CD4-positive, alpha-beta T cell treated with Interleukin-4 for 4 hours (primary cell): ENCODE measurements at places on chromosomes 4 and X.

DNA sequence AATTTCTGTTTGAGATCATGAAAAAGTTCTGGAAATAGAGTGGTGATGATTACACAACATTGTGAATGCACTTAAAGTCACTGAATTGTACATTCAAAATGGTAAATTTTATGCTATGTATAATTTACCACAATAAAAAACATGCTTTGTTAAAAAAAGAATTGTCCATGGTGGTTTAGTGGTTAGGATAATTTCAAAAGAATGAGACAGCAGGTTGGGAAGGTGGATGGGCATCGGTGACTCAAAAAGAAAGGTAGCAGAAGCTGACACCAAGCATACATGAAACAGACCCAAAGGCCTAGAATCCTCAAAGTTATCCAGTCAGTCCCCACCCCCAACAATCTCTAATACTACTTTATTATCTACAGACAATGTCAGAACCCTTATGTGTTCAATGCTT, 91.1 kb downstream of the MSN start:
- no peak for DNase-seq

DNA sequence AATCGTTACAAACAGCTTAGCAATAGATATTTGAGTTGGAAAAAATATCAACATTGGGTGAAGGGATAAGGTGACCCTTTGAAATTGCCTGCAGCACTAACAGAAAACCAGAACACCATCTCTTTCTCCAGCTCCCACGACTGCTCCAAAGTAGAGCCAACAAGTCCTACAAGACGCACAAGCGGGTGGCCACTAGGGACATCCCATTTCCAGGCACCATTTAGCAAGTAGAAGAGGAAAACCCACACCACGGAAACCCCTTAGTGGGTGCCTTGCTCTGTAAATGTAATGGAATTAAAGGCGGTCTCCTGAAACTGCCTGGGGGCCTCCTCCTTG, 1.9 kb downstream of the ARHGAP6 start:
- no peak for DNase-seq

- DNase-seq = no peak
These were observed 5.2 kb upstream of the SMIM10L2A start for GRCh38 chrX:135416546-135416945.

DNA sequence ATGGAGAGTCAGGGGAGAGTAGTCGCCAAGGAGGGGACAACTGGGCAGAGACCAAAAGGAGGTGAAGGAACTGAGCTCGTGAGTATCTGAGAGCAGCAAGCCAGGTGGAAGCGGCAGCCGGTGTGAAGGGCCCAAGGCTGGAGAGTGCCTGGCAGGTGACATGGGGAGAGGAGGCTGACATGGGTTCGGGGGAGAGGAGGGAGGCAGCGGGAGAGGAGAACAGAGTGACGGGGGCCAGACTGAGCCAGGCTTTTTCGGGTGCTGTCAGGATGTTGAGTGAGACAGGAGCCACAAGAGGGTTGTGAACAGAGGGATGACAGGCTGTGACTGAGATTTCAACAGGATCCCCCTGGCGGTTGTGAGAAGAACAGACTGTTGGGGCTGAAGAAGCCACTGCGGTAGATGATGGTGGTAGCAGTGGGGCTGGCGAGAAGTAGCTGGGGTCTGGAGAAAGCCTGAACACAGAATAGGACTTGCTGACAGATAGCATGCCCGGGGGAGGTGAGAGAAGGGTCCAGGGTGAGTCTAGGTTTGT, 5.7 kb downstream of the ELK1 start:
- DNase-seq = no peak

GRCh38 chr4:167785523-167785922, 306.8 kb upstream of the ANXA10 start:
- no peak for DNase-seq

GRCh38 chr4:130125467-130125866, 1029.5 kb downstream of the C4orf33 start:
- DNase-seq = no peak

DNA sequence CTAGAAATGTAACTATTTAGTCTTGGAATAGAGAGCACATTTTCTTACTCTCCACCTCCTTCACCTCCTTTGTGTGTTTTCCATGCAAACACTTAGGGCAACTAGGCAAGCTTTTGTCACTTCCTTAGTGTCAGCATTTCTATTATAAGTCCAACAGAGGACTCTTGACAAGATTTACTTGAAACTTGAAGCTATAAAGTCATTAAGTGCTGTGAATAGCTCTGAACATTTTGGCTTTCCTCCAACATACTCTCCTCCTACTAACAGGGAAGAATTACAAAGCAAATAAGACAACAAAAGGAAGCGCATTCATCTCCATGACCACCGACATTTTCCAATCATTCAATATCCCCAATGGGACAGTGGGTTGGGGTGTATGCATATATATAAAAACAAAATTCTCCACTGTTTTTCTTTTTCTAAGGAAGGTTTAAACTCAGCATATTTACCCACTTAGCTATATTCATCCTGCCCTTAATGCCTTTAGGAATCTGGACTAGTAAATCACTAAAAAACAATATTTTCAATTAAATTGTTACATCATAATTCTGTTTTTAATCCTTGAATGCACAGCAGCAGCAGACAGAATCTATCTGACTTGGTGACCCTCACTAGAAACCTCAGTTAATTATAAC, 264.6 kb downstream of the SNCA start:
- DNase-seq = no peak

DNA sequence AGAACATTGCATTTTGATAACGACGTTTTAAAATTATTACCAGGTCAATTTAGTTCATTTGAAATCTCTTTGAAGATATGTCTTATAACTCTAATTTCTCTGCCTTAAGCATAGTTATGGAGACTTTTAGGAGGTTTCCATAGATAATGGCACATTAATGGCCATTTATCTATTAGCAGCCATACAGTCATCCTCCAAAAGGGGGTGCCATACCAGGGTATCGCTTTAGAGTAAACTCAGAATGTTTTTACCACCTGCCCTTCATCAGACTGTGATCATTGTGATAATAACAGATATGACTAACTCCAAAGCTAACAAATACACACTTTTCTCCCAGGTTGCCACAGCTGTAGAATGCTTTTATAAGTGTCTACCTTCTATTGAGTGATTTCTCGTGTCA, 461.5 kb downstream of the FSTL5 start:
- DNase-seq = no peak

- no peak for DNase-seq
These were observed 241.1 kb downstream of the AFAP1 start for GRCh38 chr4:7698584-7698983.

GRCh38 chr4:170931321-170931720, 841.6 kb upstream of the AADAT start:
- no peak for DNase-seq

DNA sequence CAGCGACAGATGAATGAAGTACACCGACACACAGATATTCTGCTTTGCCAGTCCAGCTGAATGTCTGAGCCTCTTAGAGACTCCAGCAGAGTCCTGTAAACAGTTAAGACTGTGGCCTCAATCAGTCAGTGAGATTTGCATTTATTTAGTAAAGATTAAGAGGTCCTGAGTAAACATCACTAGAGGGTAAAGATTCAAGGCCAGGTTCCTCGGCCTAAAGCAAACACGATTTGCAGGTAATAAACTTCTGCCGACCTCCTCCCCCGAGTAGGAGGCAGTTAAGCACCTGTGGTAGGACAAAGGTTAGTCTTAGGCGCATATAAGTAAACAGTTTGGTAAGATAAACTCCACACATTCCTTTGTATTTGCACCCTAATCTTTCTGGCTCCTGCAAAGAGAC, 99.6 kb downstream of the CFAP47 start:
- DNase-seq = no peak

DNA sequence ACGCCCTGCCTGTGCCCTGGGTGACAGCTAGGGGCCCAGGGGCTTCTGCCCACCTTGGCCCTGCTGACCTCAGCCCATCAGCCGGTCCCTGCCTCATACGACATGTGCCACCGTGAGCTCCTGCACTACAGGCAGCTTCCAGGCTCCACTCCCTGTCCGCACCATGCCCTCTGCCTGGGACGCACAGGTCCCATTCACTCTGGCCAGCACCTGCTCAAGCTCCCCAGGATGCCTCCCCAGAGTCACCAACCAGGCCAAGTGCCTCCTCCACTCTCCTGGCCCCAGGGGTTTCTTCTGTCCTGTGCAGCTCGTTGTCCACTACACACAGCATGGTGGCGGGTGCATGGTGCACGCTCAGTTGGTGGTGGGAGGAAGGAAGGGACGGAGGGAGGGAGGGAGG, 20.2 kb upstream of the MRFAP1 start:
- no peak for DNase-seq

DNA sequence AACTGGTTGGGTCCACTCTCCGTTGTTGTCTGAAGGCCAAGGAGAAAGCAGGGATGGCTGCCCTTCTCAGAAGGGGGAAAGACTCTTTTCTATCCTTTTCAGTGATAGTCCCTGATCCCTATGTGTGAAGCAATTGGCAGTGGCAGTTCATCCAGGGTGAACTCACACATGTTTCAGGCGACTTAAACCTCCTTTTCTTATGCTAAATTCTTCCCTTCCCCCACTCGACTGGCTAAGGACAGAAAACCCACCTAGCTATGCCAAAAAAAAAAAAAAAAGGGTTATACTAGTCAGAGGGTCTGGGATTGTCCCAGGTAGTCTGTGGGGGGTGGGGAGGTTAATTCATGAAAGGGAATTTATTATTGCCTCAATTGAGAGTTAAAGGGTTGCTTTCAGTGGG, 12.2 kb upstream of the ZNF280C start:
- no peak for DNase-seq

DNA sequence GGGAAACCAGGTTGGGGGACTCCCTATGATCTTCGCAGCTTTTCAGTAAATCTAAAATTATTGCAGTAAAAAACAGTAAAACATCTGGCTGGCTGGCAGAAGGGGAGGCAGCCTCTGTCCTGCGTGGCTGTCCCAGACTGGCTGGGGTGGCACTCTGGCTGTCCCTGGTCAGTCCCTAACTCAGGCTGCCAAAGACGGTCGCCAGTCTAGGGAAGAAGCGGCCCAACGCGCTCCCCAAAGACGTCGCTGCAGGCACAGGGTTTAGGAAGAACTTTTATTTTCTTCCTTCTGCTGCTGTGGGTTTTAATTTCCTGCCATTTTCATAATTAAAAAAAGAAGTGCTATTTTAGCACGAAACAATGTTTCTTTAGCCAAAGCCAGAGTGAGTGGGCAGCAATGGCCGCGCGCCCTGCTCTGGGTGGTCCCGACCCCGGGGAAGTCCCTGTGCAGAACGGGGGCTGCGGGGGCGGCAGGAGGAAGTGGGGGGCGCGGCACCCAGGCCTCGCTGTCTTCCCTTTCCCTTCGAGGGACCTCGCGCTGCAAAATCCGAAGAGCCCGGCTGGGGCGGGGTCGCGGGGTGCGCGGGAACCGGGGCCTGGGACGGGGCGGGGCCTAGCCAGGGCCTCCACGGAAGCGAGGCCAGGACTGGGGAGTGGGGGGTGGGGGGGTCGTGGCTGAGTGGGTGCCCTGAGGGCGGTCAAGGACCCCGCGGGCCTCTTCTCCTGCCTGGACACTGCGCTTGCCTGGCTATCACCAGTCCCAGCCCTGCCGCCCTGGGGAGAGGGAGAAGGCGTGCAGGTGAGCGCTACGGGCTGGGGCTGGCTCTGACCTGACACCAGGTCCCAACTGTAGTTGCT, 6.3 kb upstream of the LETM1 start:
- DNase-seq = no peak

DNA sequence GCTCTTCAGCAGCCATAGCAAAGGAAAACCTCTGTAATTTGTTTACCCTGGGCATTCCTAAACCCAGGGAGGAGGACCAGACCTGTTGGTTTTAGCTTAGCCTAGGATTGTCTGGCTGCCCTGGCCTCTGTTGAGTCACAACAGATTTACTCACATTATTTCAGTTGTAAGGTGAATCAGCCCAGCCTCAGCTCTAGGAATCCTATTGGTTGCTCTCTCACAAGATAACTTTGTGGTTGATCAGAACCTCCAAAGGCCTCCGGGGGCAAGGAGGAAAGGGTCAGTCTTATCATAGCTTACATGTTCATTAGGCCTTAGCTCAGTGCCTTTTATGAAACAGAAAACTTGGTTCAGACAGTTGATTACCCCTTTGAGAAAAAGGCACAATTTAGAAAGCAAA, 41.0 kb downstream of the PDK3 start:
- no peak for DNase-seq

DNA sequence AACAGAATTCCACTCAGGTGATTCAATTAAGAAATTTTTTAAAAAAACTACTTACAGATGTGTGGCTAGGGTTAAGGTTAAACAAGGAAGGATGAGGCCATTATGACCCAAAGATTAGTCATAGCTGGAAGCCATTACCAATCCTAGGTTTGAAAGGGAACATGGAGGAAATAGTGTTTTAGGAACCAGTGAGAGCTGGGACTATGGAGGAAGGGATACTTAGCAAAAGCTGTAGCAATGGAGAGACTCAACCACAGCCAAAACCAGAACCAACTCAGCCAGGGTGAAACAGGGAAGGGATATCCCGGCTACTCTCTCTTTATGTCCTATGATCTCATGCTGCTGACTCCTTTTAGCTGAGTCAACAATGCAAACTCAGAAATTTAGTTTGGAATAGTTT, 148.6 kb upstream of the CNKSR2 start:
- no peak for DNase-seq

DNA sequence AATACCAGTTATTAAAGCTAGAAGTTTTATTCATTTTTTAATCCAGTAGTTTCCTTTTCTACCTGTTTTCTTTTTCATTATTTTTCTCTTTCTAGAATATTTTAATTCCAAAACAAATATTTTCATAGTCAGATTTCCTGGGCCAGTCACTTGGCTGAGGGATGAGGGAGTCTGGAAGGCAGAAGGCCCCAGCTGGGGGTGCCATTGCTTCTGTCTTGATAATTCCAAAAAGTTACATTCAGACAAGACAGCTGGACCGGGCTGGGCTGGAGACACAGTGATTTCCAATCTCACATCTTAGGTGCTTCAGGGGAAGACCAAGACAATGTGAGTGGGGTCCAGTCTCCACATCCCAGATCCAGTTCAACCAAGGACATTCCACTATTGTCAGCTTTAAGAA, 263.5 kb downstream of the TMA16 start:
- no peak for DNase-seq

DNA sequence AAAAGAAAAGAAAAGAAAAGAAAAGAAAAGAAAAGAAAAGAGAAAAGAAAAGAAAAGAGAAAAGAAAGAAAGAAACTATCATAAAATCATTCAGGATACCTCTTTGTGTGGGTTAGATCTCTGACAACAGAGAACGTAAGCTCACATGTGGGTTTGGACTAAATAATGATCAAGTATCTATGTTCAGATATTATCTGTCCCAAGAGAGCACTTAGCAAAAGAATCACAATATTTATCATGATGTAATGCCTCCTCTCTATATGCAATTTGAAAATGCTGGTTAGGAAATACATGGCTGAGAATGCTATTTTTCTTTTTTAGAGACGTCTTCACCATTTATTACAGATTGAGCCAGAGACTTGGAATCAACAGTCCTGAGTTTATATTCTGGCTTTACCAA, 191.3 kb downstream of the KCNIP4 start:
- DNase-seq = no peak

DNA sequence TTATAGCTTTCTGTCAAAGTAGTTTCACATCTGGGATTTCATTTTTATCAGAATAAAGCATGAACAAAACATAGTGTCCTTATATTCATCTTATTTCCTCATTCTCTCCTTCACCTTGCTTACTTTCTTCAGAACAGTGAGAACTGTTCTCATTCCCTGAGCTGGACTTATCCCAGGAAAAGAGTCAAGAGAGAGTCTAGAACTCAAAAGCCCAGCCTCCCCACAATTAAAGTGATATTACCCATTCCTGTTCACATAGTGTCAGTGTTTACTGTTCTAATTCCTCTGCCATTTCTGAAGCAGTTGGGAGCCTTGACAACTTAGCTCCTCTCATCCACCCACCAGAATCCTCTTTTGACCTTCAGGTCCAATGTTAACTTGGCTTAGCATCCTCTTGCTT, 42.9 kb downstream of the RASSF6 start:
- DNase-seq = no peak
